Stimulated activated CD4-positive, alpha-beta T cell treated with anti-CD3 and anti-CD28 coated beads, Interleukin-4, amount 100 ng/mL, for 1 hour (primary cell): ENCODE measurements at places on chromosomes 2 and 18.

- peak; percentile 55 for DNase-seq
These were observed 55.7 kb downstream of the DNMT3A start for GRCh38 chr2:25286025-25286400.

DNA sequence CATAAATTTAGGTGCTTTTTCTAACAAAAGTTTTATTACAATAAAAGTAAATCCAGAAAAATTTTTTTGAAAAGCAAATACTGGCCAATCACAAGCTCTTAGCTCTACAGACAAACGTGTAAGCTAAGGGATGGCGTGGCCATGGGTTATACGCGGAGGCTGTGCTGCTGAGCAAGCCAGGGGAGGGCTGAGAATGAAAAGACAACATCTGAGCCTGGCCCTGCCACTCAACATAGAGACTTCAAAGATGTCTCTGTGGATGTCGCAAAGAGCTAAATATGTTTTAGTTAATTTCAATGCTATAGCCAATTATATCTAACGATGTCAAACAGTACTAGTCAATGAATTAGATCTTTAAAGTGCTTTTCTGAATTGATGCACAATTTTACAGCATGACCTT is 33.3 kb upstream of the NT5DC4 start:
- DNase-seq, result no peak

GRCh38 chr2:238784671-238785527 is 63.0 kb upstream of the TWIST2 start:
- DNase-seq, result peak; percentile 65

GRCh38 chr2:72994282-72994990 is 77.1 kb downstream of the SFXN5 start:
- no peak for DNase-seq

DNA sequence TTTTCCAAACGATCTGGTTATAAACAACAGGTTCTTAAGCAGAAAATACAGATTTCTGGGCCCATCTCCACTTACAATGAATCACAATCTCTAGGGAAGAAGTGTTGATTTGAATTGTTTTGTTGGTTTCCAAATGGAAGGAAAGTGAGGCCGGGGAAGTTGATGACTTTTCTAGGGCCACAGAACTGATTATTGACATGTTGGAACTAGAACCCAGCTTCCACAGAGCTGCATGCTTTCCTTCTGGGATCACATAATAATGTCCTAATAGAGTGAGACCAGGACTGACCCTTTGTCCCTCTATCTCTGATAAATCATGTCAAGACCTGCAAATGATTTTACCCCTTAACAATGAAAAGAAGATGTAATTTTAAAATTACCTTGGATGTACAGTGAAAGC is 332.2 kb downstream of the OSR1 start:
- DNase-seq, result no peak

- DNase-seq, result no peak
These were observed 1.3 kb downstream of the ARHGEF4 start for GRCh38 chr2:130837811-130838565.

- no peak for DNase-seq
These were observed 62.3 kb upstream of the BOD1L2 start for GRCh38 chr18:57084331-57085271.

DNA sequence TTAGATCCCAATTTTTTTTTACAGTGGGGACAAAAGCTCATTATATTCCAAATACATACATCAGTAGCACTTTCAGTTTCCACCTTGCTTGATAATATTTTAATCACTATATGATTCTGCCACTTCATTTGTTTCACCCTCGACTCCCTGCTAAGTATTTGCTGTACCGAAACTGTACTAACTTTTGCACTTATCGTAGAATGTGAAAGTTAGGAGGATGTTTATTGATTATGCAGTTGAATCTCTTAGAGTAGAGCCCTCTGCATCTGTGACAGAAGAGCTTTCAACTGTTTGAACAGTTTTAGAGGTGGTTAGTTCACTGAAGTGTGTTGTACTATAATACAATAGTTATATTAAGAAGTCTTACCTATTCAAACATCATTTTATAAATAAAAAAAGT is 20.8 kb downstream of the NCOA1 start:
- no peak for DNase-seq

GRCh38 chr18:36186461-36187192 is 670 bp upstream of the MOCOS start:
- DNase-seq, result no peak

DNA sequence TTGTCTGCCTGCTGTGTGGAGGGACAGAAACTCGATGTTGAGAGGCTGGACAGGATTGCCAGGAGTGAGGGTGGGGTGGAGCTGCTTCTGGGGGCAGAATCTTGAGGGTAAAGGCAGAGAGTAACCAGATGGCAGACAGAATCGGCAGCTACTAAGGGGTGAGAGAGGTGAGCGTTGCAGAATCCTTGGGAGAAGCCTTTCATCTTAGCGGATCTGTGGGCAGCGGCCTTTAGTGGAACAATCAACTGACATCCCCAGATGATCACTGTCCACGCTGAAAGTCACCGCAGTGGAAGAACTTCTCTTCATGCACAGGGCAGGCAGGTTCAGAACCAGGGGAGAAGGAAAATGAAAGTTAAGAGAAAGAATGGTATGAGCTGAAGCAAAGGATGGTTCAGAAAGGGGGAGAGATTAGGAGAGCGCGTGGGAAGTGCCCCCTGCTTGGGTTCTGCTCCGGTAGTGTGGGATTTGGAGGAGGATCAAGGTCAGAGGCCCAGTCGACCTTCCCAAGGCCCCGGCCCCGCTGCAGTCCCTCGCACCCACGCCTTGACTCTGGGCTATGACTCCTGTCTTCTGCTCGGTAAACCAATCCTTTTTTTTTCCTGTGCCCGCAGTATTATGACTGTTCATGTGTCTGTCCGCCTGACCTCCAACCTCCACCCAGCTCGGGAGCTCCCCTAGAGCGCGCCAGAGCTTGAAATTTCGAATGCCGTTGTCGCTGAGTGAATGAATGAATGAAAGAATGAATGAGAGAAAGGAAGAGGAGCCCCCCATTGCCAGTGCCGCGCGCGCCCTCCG is 584 bp downstream of the BOLA3 start:
- no peak for DNase-seq

DNA sequence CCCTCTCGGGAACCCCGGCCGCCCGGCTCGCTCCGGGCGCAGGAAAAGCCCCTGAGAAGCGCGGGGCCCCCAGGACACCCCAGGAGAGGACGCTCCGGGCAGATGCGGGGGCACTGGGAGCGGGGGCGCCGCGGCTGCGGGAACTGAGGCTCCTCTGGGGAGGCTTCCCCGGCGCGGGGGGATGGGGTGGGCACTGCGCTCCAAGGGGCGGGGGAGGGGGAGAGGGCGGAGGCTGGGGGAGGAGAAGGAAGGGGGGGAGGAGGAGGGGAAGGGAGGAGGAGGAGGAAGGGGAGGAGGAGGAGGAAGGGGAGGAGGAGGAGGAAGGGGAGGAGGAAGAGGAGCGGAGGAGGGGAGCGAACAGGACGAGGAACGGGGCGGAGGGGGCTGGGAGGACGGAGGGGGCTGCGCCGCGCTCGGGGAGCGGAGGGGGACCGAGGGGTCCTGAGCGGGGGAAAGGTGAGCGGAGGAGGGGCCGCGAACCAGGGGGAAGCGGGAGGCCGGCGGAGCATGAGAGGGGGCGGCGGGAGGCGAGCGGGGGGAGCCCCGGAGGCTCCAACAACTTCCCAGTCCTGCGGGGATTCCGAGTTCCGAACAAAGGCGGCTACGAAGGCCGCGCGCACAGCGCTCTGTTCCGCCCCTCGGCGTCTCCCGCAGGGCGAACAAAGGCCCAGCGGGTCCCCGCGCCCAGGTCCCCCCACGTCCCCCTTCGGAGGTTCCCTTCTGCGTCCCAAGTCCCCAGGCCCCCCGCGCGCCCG is 742 bp downstream of the PXDN start:
- DNase-seq, result no peak

DNA sequence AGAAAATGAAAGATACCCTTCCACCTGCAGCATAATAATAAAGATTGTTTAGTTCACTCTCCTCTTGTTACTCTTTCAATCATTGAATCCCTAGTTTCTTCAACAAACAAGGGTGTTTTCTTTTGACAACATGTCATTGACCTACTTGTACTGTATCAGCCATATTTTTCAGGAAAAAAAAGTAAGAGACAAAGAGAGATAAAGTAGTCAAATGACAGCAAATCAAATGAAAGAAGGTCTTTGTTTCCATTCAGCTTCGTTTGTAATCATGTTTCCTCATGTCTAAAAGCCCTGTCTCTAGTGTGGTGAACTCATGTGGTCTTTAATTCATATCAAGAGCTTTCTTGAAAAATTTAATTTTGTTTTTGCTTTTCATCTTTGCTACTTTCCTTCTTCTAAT is 557.8 kb upstream of the LRATD1 start:
- DNase-seq, result no peak

DNA sequence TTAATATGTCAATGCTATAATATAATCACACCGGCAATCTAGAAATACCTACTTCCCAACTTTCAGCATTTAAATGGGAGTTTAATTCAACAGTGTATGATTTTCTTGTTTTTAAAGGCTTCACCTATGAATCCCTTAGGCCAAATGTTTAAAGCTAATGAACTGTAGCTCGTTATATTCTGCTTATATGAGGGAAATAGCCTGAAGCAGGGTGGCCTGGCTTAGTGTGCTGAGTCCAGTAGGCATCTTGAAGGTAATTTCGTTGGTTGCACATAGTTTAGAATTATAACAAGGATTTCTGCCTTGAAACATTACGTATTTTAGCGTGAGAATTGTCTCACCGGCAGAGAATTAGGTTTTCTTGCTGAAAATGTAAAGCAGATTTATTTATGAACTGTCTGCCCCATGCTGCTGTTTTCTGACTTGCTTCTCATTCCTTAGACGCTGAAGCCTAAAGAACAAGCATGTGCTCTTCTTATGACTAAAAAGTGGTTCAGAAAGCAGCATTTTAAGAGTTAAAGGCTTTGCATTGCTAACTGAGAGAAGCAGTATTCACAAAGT is 433.7 kb upstream of the RAB12 start:
- DNase-seq, result no peak

DNA sequence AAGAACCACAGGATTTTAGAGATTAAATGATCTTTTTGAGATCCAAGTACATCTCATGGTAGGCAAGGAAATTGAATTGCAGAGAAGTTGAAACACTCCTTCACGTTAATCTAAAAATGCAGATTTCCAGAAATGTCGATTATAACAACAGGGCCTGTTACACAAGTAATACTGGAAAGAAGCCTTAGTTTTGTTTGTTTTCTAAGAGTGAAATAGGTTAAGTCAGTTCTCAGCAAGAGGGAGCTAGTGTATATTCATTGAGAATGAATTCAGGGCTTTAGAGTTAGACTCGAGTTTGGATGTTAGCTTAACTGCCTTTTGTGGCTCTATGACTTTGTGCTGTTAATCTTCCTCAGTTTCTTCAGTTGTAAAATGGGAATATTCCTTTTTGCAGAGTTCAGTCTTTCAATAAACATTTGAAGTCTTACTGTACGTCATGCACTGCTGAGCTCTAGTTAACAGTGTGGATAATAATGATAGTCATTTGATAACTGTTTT is 926 bp downstream of the NDUFV2 start:
- DNase-seq, result no peak

- DNase-seq, result no peak
These were observed 159.7 kb downstream of the SOCS6 start for GRCh38 chr18:70448588-70448987.
